ENCODE measurements at places on chromosomes 3 and 15.
A peak's percentile ranks its signal among the peaks of the same experiment; 100 is the strongest.

GRCh38 chr15:69474291-69474690 lies 21.7 kb downstream of the RPLP1 start:
- no peak for DNase-seq

DNA sequence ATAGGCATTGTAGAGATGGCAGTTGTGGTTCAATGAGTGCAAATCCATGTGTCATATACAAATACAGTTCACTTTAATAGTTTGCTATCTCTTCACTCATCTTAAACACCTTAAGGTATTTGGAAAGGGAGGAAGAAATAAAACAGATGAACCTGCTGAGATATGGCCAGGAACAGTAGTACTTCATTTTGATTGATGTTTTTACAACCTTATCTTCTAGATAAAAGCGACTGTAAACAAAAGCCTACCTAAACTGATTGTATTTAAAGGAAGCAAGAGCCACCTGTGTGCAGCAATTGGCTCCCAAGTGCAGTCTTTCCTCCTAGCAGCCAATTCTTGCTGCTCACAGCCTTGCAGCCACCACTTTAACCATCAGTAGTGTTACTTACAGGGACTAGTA lies 217.7 kb downstream of the CDIN1 start:
- no peak for DNase-seq

DNA sequence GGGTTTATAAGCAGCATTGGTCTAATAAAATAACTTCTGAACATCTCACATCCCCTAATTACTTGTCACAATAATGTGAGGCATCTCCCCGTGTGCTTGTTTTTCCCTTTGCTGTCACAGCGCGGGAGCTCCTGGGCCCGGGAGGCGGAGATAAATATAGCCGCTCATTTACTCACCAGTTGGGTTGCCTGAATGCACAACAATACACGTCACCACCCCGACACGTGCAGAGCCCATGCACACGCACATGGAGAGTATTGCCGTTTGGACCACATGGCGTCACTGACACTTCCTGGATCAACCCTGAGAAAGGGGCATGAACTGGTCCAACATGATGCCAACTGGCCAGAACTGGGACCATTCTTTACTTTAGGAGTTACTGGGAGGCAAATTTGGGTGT lies 76.2 kb downstream of the MRPL46 start:
- DNase-seq: no peak

DNA sequence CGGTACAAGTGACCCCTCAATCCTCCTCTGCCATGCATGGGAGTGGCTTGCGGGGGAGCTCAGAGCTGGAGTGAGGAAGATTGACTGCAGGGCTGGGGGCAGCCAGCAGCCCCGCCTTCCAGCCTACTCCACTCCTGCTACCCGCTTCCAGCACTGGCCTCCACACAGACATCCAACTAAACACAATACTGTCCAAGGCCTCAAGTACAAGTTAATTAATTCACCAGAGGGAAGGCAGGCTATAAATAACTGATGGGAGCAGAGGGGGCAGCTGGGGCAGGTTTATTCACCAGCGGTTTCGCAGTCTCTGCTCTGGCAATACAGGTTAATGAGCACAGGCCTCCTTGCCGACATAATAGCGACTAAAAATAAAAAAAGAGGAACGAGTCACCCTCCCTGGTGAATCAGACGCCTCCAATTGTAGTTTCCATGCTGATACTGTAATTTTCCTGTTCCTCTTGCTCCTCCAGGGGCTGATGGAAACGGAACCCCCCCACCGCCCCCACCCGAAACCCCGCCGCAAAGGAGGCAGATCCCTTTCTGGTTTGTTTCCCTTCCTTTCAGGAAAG lies 166.4 kb upstream of the TLE3 start:
- no peak for DNase-seq

GRCh38 chr3:177523872-177524438 lies 326.7 kb upstream of the TBL1XR1 start:
- DNase-seq: peak; percentile 26

DNA sequence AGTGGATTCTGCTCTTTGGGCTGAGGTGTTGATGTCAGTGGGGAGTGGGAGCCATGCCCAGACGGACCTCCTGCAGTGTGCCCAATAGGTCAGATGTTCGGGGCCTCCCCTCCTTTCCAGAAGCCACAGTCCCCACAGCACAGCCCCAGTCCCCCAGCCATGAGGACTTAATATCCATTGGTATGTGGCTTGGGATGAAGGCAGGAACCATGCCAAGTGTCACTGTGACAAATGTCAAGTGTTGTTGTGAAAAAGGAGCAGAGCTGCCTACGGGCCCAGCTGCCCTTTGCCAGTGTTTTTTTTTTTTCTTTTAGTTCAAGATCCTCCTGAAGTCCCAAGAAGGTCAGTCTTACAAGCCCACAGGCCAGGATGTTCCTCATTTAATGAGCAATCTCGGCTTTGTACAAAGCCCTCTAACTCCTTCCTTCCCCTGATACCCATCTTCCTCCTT lies 12.2 kb downstream of the SEMA3G start:
- DNase-seq: no peak

DNA sequence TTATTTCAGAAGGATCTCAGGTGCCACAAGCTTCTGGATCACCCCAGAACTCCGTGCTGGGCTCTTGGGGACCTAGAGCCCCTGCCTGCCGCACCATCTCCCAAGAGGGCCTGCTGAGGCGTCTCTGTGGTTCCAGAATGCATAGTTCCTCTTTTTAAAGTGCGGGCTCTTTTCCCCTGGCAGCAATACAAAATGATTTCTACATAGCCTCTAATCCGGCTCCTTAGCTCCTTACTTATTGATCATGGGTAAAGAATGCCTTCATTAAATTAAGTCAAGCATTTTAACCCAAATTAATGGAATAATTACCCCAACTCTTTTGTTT lies 121.9 kb downstream of the ATP10A start:
- DNase-seq: no peak

DNA sequence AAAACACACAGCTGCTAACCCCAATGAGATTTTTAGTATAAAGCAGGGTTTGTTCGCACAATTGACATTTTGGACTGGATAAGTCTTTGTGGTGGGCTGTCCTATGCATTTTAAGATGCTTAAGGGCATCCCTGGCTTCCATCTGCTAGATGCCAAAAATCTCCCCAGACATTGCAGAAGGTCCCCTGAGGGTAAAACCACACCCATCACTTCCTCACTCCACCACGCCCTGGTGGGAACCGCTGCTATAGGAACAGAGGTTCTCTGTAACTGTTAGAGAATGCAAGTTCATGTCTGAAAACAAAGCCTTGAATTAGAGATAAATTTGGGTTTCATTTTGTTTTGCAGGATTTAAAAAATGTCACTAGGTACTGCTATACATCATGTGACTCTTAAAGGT lies 67.7 kb downstream of the ARHGEF26 start:
- DNase-seq: no peak

- no peak for DNase-seq
Measured at GRCh38 chr3:120338517-120338916, 10.6 kb downstream of the LRRC58 start.

DNA sequence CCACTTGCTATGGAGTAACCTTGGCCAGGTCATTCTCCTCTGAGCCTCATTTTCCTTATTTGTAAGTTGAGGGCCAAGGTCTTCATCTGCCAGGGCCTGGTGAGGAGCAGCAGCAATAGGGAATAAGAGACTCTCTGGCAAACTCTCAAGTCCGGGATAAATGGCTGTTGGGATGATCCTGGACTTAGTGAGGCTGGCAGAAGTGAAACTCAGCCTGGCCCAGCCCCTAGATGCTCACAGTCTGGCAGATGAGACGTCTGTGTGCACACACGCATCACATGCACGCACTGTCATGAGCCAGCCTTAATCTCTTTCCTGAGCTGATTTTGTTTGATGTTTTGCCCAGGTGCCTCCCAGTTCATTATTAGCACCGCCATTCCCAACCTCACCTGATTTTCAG lies 26.8 kb downstream of the SLC6A6 start:
- DNase-seq: no peak

GRCh38 chr15:50501815-50502214 lies 44.7 kb downstream of the USP50 start:
- no peak for DNase-seq
